K562 (cell line): ENCODE measurements at places on chromosomes 2 and 18. TPM values are rescaled to one million over a fixed set of nuclear protein-coding genes. Genes with fewer than 3 reads are reported as not detected.

The GNAL gene
- 0.04 TPM in 1 of 2 replicates, not detected in the other for total RNA-seq

The NEMP2 gene
- total RNA-seq = 2.4 and 3.3 TPM in 2 replicates

- no peak for DNase-seq
Measured at GRCh38 chr2:671787-672605, 5.2 kb downstream of the TMEM18 start.

DNA sequence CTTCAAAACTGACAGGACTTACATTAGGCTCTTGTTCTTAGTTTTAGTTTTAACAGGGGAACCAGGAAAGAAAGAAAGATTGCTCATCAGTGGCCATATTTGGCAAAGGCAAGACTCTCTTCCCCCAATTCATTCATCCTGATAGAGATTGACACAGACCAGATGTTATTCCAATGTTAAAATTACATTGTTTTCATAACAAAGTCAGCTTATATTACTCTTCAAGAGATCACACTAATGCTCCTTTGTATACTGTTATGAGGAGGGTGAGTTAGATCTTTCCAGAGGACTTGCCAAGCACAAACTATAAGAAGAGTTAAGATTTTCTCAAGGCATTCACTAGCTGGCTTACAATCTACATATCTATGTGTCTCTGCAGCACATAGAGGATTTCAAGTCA is 252.1 kb downstream of the SLC8A1 start:
- no peak for DNase-seq

- DNase-seq = no peak
Measured at GRCh38 chr2:173990970-173991819, 26.0 kb upstream of the SP3 start.

- no peak for DNase-seq
Measured at GRCh38 chr2:217864963-217865772, 137.6 kb downstream of the TNS1 start.

DNA sequence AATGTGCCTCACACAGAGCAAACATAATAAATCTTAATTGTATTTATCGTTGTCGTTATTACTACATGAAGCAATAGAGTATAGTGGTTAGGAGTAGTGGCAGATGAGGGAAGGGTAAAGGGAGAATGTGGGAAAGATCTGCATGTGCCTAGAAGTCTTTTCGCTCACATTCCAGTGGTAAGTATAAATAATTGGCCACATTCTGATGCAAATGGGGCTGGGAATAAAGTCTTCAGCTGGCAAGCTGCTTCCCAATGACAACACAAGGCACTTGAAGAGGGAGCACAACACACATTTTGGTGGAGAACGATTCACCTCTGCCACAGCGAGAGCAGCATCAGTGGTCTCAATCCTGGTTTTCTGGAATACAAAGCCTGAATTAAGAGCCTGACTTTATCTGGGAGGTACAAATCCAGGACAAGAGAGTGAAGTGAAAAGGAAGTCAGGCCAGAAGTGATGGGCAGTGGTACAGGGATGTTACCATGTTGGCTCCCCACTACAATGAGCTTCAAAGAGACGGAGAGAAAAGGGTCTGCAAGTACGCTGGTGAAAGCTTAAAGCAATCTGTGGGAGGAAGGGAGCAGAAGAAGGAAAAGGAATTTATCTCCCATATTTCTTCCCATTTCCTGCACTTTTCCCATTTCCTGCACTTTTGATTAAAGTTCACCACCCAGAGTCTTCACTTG is 112.3 kb downstream of the ARHGAP15 start:
- no peak for DNase-seq
